ENCODE measurements at places on chromosomes 2 and 18.

- DNase-seq, result no peak
Observed at GRCh38 chr2:130972410-130972809, 120.8 kb downstream of the FAM168B start.

- no peak for DNase-seq
Observed at GRCh38 chr18:63545000-63545399, 2.8 kb downstream of the SERPINB12 start.

- DNase-seq, result no peak
Observed at GRCh38 chr2:36193680-36194079, 161.9 kb upstream of the CRIM1 start.

GRCh38 chr18:79983793-79984192 lies 4.6 kb downstream of the TXNL4A start:
- no peak for DNase-seq

DNA sequence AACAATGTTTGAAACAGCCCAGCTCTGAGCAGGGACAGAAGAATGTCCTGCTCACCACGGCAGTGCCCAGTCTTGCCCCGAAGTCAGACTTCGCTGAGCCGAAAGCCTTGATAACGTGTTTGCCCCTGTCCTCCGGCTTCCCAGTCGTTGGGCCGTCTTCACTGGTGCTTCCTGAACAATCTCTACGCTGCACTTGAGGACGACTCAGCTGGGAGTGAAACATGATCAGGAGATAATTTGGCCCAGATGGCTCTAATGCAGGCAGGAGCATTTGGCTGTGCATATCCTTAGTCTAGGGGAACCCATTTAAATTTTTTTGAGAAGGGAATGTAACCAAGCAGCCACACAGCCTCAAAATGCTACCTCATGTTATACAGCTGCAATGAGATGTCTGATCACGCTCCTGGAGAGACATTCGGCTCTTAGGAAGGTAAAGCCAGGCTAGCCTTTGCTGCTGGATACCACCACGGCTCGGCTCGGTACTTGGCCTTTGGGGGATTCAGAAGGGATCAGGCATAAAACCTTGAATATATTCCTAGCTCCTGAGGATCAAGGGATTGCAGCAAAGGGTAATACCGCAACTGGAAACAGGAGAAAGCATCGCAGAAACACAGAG lies 43.6 kb downstream of the FECH start:
- no peak for DNase-seq

- no peak for DNase-seq
Observed at GRCh38 chr2:146927080-146927711, 917.6 kb upstream of the ACVR2A start.

GRCh38 chr18:48595703-48596218 lies 56.9 kb downstream of the CTIF start:
- DNase-seq, result no peak

GRCh38 chr2:200483729-200484198 lies 26.1 kb downstream of the KCTD18 start:
- DNase-seq, result no peak
